Midbrain (tissue), 1 donor: ENCODE measurements at places on chromosomes 4 and X.

DNA sequence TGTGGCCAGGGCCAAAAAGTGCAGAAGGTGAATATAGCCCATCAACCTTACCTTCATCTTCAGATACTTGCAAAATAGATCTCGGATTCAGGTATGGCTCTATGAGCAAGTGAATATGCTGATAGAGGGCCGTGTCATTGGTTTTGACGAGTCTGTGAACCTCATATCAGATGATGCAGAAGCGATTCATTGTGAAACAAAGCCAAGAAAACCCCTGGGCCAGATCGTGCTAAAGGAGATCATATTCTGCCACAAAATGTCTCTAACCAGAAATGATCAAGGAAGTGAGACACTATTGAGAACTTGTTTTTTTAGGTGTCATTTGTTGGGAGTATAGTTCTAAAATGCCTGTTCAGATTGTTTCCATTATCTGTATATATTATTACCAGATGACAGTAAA is 48.3 kb downstream of the PDK3 start:
- DNase-seq, result no peak

DNA sequence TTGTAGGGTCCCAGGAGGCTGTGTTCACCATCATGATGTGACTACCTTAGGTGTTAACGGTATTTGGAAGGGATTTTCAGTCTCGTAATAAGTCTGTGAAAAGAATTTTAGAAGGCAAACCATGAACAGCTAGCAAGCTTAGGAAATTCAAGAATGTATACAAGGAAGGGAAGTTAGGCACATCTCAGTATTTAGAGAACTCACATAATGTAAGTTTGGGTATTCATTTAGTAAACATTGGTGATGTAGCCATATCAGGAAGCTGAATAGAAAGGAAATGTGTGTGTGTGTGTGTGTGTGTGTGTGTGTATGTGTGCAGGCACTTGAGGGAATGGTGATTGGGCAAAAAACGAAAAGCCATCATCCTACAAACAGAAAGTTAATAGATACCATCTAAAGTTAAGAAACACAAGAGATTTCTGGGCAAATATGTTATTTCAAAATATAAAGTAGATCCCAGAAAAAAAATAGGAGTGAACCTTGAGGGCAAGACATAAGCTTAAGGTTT is 34.7 kb upstream of the PRKX start:
- DNase-seq, result no peak

DNA sequence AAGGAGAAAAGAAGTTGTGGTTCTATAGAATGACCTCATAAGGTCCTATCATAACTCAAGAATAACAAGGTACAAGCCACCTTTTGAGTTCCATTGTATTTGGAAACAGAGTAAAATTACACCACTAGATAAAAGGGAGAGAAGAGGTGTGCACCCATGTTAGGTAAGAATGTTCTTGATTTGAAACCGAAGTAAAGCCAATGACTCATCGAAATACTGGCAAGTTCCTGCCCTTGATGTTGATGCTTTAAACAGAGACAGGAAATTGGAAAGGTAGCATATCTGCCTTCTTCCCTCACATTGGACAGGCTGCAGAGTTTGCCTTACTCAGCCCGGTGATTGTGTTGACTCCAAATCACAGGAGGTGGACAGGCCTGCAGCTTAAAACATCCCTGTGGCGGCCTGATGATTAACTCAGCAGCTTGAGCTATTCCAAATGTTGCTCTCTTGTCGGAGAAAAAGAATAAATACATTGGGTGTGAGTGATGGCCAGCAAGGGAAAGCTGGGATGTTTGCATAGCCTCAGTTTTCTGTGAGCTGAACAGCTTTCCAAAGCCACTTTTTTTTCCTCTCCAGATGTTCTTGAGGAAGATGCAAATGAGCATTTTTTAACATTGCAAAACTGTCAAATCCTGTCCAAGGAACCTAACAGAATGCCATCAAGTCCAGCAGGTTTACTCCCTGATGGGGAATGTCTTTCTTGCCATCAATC is 321.1 kb downstream of the NKX6-1 start:
- DNase-seq, result no peak

DNA sequence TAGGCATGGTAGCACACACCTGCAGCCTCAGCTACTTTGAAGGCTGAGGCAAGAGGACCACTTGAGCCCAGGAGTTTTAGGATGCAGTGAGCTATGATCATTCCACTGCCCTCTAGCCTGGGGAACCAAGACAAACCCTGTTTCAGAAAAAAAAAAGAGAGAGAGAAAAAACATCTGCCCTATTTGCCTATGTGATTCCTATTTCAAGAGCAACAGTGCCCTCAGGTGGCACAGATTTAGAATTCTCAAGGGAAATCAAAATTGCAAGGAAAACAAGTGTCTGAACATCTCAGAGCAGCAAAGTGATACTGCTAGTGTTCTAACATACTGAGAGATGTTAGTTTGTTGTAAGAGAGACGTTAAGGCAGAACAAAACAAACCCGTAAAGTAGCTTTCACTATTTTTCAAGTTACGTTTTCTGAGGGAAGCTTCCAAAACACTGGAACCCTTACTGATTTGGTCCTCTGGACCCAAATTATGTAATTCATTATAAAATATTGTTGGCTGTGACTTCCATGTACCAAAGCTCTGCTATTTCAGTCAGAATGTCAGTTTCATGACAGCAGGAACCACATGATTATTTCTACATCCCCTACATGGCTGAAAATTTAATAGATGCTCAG is 7.9 kb downstream of the BDH2 start:
- peak; percentile 71 for DNase-seq

DNA sequence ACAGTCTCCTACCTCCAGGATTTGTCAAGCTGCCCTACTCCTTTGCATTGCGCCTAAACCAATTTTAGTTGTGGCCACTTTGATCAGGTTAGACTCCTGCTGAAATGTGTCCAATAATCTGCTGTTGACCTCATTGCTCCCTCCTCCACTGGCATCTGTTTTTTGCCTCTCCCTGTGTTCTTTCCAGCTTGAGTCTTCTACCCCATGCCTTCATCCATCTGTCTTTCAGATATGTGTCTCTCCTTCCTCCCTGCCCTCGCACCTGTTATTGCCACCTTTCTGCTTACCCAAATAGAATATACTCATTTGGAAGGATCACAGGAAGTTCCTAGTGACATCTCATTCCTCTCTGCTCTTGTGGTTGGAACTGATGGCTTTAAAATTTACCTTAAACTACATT is 366.6 kb upstream of the CLNK start:
- DNase-seq, result no peak

GRCh38 chr4:124666496-124666895 is 46.0 kb downstream of the ANKRD50 start:
- no peak for DNase-seq

DNA sequence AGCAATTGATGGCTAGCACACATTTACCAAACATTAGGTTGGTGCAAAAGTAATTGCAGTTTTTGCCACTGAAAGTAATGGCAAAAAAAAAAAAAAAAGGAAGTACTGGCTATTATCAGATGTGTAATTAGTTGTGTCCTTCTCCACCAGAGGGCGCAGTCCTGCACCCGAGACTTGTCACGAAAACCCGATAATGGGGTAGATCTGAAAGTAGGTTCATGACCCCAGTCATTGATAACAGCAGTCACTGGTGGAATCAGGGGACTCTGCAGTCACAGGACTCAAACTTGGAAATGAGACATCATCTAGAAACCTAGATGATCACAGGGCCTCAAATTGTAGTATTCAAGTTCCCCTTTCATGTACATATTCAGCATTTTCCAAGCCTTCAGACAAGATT is 13.1 kb upstream of the ACOT9 start:
- DNase-seq, result peak; percentile 13

DNA sequence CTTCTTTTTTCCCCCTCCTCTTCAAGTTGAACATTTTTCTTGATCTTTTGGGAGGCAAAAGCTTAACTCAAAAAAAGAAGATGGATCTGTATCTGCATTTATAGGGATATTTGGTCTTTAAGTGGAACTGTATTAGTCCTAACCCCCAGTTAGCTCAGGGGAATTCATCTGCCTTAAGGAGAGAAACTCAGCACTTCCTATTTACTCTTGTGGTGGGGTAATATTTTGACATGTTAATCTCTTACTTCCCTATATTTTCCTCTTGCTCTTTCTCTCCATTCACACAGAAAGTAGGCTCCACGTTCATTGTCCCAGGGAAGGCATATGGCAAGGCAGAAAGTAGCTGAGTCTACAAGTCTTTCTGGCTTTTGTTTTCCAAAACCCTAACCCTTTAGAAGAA is 5.3 kb downstream of the LRRC66 start:
- DNase-seq, result no peak

- DNase-seq, result no peak
Observed at GRCh38 chrX:8981723-8982122, 52.2 kb downstream of the FAM9B start.

- no peak for DNase-seq
Observed at GRCh38 chr4:8614365-8615193, 22.0 kb downstream of the CPZ start.

DNA sequence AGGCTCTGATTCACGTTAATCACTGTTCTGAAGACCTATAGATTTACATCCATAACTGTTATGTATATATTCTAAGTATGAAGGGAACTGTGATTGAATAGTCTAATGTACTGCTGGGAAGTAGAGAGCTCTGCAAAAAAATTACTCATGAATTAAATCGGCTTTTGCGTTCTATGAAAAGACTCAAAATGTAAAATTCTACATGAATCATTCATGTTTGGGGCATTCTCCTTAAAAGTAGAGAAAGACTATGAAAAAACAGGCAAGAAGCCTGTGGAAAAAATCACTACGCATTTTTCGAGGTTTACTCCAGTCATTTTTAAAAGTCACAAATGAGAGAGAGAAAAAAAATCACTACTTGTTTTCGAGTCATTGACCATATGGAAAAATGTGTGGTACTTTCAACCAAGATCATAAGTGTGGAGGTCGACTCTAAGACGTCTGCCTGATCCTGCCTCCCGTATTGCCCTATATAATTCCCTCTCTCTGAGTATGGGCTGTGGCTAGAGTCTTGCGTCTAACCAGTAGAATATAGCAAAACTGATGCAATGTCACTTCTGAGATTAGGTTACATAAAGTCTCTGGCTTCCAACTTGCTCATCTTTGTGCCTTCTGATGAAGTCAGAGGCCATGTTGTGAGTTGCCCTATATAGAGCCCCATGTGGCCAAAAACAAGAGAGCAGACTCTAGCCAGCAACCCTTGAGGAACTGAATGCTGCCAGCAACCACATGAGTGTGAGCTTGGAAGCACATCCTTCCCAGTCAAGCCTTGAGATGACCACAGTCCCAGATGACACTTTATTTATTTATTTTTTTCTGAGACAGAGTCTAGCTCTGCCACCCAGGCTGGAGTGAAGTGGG is 32.1 kb upstream of the VEGFD start:
- no peak for DNase-seq

GRCh38 chr4:79578606-79579005 is 170.6 kb upstream of the GK2 start:
- no peak for DNase-seq

DNA sequence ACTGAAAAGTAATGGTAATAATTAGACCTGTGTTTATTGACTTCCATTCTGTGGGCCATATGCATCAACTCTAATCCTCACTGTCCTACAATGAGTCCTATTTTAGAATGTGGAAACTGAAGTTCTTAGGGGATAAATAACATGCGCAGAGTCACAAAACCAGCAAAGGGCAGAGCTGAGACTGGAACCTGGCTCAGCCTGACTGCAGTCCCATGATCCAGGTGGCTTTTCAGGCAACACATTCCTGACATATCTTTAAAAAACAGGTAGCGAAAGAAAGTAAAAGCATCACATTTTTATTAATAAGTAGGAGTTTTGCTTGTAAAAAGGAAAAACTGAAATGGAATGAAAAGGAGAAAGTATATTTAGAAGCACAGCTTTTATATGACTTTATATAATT is 34.7 kb upstream of the PRSS48 start:
- DNase-seq, result no peak

DNA sequence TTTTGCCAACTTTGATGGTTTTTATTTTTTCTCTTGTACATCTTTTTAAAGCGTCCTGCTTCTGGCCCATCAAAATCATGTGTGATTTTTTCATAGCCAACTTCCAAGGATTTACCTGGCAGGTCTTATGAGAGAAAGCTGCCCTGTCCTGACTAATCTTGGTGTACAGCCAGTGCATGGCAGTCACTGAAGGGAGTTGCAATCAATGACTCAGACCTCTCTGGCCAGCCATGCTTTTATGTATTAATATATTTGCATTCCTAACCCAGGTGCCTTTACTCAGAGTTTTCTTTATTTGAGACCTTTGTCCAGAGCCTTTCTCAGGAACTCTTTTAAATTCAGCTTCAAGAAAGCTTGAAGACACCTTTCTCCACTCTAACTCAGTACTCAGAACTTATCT is 691.5 kb upstream of the HTR2C start:
- no peak for DNase-seq

DNA sequence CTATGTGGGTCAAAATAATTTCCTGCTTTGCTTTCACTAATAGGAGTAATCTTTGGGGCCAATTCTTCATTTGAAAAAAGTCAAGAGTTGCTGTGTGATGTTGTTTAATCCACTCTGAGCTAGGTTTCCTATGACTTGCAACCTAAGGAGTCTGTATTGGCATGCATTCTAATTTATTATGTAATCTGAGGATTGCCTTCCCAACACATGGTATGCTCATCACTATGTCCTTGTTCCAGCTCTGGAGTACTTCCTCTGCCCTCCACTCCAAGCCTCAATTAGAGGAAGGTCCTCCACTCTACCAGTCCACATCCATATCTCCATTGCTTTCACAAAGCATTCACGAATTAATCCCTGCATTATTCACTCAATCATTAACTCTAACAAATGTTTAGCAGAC is 56.1 kb downstream of the PPP3CA start:
- no peak for DNase-seq

DNA sequence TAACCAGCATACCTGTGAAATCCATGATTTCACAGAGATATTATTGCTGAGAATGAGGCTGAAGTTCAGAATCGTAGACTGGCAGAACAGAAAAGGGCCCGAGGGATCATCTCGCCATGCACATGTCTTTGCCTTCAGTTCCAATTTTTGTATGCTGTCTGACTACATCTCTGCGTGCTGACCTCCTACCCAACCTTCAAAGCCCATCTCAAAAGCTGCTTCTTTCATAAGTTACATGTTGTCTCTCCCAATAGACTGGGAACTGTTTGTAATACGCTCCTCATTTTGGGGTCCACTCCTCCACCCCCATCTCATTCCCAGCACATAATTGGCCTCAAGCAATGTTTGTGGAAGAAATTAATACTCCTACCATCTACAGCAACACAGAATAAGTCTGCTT is 78.2 kb downstream of the RTL5 start:
- no peak for DNase-seq

DNA sequence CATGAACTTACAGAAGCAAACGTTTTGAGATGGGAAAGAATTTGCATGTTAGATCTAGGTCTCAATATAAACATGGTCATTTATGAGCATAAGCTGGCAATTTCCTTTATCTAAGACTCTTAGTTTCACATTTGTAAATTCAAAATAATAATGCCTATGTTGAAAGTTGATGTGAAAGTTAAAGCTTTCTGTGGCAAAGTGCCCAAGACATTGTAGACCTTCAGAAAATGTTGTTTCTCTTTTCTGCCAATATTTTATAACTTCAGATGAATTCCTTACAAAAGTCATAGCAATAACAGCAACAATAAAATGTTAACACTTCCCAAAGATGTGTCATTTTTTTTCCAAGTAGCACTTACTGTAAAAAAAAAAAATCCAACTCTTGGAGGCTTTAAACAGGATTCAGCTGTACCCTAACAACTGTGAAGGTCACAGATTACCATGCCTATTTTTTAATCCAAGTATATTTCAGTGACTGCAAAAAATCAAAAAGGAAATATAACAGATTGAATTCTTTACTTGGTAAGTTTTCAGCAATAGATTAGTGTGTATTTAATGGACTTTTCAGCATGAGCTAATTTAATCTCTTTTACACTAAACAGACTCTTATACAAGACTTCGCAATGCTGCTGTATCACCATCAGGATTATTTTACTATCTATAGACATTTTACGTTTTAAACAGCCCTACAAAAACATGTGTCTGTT is 206.5 kb upstream of the PDE5A start:
- no peak for DNase-seq
